Hematopoietic multipotent progenitor cell treated with erythropoietin and hydrocortisone succinate and interleukin-3 and kit ligand, for 8 days (in vitro differentiated cells): ENCODE measurements at places on chromosomes 5 and 9.

DNA sequence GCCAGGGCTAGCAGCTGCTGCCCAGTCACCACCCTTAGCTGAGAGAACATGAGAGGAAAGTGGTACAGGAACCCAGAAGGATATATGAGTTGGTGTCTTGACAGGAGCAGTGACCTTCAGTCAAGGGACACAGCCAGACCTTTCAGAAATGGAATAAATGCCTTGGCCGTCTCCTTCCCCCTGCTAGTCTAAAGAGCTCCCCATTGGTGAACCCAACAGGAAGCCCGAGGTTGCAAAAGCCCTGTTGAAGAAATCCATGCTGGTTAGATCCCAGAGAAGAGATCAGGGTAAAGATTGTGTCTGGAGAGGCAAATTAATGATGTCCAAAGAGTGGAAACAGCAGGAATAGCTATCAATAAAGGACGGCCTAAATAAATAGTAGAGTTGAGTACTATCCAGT, 244.5 kb downstream of the NR3C1 start:
- no peak for DNase-seq

GRCh38 chr9:122274055-122274454, 9.4 kb downstream of the MRRF start:
- no peak for DNase-seq

- DNase-seq = no peak
Observed at GRCh38 chr9:126955811-126956210, 41.2 kb downstream of the RALGPS1 start.

DNA sequence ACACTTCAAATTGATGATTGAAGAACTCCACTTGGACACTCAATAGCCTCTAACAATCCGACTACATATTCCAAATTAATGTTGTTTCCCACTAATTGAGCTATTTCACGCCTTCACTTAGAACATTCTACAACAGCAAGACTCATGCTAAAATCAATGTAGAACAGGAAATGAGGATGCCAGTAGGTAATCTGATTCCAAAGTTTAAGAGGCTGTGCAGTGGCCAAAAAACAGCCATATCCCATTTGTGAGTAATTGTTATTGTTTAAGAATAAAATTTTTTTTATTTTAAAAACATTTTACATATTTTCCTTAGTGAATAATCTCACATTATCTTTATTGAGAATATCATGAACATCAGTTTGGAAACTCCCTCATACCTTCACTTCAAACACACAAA, 35.7 kb upstream of the GHR start:
- no peak for DNase-seq

- DNase-seq = peak; percentile 13
Observed at GRCh38 chr9:126861707-126862103, 1.3 kb downstream of the ZBTB34 start.

DNA sequence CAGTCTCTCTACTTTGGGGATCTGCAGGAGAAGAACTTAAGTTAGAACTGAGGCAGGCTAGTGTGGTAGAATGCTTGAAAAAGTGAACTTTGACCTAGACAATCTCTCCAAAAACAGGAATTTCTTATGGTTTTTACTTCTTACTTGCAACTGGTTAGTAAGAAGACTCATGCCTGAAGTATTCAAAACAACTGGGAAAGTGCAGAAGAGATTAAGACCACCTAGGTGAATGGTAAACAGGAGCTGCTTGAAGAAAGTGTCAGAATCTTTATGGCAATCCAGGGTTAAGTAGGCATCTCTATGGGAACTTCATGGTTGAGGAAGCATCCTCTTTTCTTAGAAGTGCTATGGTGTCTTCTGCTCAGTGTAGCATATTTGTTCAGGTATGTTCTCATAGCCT, 428.6 kb upstream of the TLE4 start:
- no peak for DNase-seq

- no peak for DNase-seq
Observed at GRCh38 chr9:70421272-70422180, 7.1 kb upstream of the KLF9 start.

DNA sequence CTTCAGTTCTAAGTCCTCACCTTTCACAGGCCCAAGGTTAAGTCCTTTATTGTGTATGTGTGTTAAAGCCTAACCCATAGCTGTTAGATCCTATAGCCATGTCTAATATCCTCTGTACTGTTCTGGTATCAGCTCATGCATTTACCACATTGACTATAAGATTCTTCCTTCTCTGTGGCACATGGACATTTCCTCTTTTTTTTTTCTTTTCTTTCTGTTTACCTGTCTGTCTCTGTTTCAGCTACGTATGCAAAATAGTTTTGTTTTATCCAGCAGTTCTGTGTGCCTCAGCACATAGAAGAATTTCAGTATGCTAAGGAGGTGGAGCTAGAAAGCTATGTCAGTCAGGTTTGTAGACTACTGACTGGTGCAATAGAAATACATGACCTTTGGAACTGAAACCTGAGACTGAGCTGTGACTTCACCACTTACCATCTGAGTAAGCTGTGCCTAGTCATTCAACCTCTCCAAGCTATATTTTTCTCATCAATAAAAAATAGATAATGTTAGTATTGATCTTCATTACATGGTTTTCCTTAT, 155.6 kb upstream of the VLDLR start:
- DNase-seq = no peak

DNA sequence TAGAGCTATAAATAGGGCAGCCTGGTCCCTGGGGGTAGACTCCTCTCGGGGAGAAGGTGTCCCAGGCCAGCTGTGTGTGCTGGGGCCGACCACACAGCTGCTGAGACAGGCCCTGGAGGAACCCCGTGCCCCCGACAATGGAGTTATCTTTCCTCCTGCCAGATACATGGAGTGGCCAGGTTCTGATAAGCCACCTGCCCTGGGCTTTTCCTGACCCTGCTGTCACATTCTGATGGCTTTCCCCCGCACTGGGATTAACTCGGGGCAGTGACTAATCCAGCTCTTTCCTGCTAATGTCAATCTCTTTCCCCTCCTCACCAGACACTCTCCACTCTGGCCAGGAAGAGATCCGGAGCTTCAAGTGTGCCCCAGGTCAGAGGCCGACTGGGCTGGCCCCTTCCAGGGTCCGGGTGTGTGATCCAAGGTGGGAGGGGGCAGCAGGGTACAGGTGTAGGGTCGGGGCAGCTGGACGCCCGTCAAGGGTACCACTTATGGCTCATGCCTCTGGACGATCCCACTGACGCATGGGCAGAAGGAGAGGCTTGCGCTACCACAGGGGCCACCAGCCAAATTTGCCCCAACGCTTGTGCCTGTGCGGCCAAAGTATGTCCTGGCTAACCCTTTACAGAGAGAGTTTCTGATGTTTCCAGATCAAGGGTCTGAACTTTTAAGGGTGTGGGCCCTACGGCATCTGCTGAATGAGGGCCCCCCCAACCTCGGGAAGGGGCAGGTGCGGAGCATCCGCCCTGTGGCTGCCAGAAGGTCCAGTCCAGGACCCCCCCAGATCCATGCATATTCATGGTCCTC, 20.6 kb upstream of the COL5A1 start:
- DNase-seq = no peak

- no peak for DNase-seq
Observed at GRCh38 chr9:14043483-14043882, 270.5 kb downstream of the NFIB start.

DNA sequence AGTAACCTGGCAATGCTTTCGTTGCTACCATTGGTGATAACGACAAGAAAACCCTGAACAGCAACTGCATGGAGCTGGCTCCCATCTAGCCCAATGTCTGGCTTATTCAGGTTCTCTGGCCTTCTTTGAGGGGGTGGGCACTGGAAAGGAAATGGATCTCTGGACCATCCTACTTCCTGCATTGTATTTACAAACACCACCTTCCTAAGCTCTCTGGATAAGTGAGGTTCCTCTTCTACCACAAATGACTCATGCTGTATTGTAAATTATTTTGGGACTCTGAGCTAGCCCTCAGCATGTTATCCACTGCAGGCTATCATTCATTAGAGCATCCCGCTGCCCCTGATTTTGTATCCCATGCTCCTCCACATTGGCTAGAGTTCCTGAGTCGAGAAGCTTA, 136.9 kb upstream of the KLF9 start:
- no peak for DNase-seq

- peak; percentile 25 for DNase-seq
Observed at GRCh38 chr5:174935854-174936474, 211.6 kb downstream of the MSX2 start.

DNA sequence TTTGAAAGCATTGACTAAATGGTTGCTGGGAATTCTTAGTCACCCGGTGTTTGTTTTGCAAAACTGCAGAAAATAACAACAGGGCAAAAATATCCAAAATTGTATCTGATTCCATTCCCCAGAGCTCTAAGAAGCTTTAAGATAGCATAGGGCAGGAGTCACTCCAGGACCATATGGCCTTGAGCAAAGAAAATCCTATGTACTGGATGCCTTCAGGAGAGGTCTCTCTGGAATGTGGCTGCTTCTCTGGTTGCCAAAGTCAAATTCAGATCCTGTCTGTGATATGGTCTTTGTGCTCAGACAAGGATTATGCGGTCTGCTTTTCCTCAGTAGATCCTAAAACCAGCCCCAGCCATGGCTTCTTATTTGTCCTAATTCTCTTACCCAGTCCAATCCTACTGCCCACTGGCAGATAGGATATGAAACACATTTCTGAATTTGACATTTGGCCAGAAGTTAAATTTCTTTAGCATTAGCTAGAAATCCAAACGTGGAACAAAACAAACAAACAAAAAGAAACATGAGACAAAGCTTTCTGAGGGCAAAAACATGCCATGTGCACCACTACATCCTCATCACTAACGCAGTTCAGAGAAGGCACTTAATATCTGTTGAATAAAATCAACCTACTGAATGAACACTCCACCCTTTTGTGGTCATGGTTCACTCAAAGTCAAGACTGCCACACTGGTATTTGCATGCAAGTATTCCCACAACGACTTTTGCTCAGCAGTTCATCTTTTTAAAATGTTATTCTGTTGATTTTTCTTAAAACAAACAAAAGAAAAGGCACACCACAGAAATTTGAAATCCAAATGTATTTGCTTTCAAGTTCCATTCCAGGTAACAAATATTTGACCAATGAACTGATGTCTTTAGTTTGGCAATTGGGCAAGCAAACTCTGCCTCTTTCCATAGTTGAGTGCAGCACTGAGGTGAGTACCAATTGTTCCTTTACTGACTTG, 165.7 kb downstream of the TRPM6 start:
- no peak for DNase-seq
